ENCODE measurements at places on chromosomes 3 and 15.

GRCh38 chr15:99511866-99512661 lies 53.7 kb upstream of the MEF2A start:
- no peak for DNase-seq

DNA sequence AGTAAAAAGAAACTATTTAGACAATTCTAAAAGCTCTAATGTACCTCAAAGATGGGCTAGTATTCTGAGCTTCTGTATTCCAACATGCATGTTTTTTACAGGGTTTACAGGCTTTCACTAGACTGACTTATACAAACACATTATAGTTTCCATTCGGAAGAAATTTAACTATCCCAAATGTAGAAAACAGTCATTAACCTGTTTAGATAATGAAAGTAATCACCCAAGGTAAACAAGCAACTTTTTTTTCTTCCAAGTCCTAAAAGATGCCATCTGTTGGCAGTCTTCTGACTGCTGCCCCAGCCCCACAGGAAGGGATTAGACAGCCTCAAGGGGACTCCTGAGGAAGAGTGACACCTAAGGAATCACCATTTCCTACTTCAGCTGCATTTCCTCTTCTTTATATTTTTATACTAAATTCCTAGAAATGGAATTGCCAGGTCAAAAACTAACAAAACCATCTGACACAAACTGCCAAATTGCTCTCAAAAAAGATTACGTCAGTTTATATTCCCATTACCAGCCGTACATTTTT lies 25.5 kb downstream of the SIN3A start:
- no peak for DNase-seq

DNA sequence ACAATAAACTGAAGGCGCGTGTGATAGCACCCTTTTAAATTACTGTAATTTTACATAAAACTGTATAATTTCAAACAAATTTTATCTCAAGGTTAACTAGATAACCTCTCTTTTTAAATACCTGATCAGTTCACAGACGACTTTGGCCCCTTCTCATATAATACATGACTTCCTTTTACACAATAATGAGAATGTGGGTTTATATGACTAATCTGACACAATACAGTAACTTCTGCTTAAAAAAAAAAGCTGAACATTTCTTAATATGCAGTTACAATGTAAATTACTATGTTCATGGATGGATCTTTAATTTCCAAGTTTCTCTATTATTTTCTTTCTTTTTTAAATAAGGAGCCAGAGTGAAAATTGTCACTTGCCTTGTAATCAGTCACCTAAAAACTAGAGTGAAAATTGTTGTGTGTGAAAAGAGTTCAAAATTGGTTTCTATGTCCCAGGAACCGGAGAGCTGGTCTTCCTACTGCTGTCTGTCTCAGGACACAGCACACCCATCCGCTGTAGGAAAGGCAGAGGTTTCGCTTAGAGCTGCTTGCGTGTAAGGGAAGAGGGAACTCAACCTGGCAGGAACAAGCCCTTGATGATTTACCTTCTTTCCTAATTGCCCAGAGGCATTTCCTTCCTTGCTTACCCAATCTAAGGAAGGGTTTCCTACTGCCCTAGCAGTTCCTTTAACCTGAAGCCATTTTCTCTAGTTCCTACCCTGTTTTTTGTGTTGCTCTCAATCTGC lies 33.3 kb downstream of the PLD1 start:
- DNase-seq = no peak

DNA sequence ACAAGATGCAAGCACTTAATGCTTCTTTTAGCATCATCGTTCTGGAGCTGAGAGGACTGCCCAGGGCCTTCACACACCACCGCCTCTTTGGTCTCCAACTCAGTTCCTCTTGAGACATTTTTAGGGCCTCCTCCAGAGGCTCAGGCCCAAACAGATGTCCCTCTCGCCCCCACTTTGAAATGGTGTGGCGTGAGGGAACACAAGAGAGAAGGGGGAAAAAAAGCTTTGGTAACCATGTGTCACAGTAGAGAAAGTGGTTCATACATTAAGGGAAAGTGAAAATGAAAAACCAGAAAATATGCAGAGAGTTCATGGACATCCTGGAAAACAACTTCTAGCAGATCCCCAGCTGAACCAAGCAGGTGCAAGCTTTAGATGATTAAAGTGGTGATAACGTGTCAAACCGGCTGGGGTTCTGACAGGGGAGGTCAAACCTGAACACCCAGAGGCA lies 33.1 kb upstream of the FOXP1 start:
- DNase-seq = no peak

- peak; percentile 55 for DNase-seq
Measured at GRCh38 chr15:49235446-49236124, 65.5 kb downstream of the GALK2 start.
